ENCODE measurements at places on chromosomes 5 and 9.

GRCh38 chr9:114256827-114257328 lies 66.0 kb upstream of the ORM1 start:
- no peak for DNase-seq

DNA sequence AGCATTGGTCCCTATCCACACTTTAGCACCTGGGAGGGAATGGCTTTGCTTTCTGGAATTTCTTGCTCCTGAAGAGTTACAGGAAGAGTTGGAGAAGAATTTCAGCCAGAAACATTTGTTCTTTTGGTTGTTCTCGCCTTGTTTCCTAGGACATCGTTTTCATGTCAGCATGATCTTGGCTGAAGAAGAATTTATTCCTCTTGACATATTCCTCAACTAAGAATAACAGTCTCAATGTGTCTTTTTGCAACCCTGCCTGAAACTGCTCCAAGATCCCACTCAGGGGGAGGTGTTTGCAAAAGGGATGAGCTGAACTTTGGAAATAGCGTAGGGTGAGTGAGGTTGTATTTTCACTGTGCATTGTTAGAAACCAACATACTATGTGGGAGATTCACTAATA lies 26.1 kb downstream of the MAMDC2 start:
- no peak for DNase-seq

GRCh38 chr5:171989946-171990712 lies 16.3 kb downstream of the FBXW11 start:
- no peak for DNase-seq

GRCh38 chr5:32043105-32043504 lies 131.0 kb downstream of the GOLPH3 start:
- DNase-seq = no peak

GRCh38 chr5:24364711-24365110 lies 280.1 kb downstream of the CDH10 start:
- no peak for DNase-seq

DNA sequence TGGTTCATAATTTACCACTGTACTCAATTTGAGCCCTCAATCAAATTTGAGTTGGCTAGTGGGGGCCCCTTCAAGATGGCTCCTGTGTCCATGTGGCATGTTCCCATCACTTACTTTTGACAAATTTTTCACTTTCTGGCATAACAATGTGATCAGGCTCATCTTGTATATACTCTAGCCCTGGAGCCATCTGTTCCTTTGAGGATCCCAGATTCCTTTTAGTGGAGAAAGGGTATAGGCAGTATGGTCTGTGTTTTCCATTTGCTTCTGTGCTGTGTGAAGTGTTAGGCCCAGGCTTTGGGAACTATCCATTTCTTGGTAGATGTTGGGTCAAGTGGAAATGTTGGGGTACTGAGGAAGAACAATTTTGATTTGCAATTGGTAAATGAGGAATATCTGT lies 45.7 kb downstream of the SH3GL2 start:
- DNase-seq = peak; percentile 48

DNA sequence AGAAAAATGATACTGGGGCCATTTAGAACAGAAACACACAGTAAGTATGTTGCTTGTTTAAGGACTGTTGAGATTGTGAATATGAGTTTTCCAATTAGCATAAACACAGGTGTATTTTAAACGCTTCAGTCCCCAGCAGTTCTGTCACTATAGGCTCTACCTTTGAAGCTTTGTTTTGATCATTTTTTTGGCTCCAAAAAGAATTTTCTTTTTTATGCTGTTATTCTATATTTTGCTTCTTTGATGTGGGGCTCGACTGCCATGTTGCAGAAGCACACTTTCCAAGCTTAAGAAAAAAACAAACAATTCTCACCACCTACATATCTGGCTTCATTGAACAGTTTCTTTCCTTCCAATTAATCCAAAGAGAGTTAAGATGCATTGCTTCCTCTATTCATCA lies 131.0 kb upstream of the DMAC1 start:
- DNase-seq = no peak

DNA sequence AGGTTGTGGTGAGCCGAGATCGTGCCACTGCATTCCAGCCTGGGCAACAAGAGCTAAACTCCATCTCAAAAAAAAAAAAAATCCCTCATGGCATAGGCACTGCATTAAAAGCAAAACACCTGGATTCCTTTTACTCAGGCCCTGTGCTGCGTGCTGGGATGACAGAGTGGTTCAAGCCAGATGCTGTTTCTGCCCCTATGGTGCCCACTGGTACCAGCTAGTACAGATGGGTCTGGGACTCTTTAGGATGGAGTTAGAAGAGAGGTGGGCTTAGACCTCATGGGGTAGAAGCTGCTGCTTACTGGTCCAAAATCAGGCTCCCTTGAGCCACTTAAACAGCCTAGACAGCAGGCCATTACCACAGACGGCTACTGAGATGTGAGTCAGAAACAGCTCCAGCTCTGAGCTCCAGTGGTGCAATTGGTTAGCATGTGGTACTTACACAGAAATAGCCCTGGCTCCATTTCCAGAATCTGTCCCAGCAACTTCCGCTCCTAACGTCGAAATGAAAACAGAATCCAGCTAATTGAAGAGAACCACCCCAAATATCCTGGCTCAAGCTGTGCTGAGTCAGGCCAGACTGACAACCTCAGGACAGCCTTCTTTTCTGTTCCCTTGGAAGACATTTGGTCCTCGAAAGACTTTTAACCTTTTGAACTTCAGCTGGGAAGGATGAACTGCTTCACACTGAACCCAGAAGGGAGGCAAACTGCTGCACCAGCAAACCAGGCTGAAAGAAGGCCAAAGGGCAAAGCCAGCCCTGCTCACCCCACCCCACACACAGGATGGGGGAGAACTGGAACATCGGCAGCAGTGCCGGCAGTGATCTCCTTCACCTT lies 15.5 kb downstream of the C5orf15 start:
- DNase-seq = no peak

- no peak for DNase-seq
These were observed 3.2 kb downstream of the UBTD2 start for GRCh38 chr5:172280317-172280716.

DNA sequence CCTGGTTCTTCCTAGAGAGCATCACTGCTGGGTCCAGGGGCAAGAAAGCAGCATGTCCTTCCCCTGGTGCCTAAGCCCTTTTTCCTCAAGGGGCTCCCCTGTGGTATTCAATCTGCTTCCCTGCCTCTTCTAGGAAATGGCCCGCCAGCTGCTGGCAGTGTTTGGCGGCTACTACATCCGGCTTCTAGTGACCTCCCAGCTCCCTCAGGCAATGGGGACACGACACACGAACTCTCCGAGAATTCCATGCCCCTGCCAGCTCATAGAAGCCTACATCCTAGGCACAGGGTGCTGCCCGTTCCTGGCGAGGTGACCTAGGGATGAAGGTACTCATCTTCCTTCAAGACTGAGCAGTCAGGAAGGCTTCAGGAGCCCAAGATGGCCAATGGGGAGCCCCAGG lies 14.6 kb downstream of the TEX53 start:
- DNase-seq = no peak

GRCh38 chr5:149504677-149505076 lies 46.6 kb downstream of the CSNK1A1 start:
- DNase-seq = no peak

DNA sequence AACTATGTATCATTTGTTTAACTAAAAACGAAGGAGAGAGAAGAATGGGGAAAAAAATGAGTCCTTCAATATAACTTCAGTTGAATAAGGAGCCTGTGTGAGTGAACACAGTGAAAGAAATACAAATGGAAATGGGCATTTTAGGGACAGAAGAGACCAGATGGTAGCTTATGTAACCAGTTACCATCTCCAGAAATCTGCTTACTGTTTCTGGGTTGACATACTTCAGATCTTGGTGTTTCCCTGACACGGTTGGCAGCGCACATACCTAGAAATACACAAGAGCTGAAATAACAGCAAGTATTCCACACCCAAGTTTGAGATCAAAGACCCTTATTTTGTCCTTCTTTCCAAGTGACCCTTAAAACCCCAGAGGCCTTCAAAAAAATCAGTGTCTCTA lies 14.9 kb upstream of the GFRA3 start:
- no peak for DNase-seq

- no peak for DNase-seq
These were observed 978 bp upstream of the UBE2B start for GRCh38 chr5:134370311-134370870.

DNA sequence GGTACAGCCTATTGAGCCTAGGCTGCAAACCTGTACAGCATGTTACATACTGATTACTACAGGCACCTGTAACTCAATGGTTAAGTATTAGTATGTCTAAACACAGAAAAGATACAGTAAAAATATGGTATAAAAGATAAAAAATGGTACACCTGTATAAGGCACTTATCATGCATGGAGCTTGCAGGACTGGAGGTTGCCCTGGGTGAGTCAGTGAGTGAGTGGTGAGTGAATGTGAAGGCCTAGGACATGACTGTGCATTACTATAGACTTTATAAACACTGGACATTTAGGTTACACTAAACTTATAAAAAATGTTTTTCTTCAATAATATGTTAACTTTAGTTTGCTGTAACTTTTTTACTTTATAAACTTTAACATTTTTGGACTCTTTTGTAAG lies 171.3 kb downstream of the SLC28A3 start:
- DNase-seq = no peak

DNA sequence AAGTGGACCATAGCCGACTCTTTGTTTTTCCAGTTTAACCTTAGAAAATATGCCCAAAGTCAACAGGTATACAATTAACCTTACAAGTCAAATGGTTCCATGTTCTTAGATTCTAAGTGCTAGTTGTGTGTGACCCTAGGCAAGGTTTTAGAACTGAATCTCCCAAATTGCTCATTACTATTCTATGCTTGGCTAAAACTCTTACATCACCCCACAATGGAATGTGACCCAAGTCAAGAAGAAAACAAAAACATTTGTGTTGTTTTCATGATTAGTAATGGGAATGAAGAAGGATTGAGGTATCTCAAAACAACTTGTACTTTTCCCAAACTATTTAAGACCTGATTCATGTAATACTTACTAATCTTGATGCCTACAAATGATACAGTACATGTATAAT lies 159.2 kb downstream of the ARRDC3 start:
- no peak for DNase-seq

DNA sequence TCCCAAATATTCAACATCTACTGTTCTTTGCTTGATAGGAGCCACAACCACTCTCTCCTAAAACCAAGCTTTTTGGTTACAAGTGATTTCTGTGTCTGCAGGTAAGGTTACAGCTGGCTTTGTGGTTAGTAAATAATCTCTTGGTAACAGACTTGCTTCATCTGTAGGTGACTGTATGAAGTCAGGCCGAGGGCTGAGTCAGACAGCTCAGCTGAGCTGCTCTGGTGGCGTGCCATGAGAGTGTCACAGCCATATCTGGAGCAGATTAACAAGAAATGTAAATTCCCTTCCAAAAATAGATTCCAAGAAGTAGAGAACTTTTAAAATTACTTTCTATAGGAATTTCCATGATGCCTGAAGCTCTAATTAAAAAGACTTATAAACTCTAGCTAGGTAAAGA lies 23.7 kb upstream of the TAS2R1 start:
- no peak for DNase-seq

DNA sequence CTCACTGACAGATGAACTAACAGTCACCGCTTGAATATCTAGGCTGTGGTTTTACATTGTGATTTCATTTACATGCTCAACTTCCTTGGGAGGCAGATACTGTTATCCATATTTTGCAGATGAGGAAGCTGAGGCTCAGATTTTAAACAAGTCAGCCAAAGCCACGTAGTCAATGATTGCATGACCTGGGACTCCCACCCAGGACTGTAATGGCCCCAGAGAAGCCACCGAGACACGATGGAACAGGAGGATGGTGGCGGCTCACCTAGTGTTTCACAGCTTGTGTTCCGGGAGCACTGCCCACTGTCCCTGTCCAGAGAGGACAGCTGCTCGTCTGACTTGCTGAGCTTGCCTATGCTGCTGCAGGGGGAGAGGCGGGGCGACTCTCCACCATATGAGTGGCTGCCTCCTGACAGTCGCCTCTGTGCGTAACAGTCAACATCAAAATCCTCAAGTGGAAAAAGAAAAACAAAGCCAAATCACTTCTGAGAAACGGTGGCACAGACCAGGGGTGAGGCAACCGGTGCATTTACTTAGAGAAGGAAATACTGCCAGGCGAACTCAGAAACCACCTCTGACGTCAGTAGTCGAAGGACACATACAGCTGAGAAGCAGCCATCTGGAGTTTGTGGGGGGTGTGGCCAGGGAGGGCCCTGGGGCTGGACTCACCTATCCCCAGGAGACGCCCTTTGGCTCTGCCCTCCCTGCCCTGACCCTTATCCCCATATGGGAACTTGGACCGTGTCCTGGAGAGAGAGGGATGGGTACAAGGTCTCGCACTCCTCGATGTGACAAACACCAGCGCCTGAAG lies 82.5 kb downstream of the PRRT1B start:
- DNase-seq = peak; percentile 91

DNA sequence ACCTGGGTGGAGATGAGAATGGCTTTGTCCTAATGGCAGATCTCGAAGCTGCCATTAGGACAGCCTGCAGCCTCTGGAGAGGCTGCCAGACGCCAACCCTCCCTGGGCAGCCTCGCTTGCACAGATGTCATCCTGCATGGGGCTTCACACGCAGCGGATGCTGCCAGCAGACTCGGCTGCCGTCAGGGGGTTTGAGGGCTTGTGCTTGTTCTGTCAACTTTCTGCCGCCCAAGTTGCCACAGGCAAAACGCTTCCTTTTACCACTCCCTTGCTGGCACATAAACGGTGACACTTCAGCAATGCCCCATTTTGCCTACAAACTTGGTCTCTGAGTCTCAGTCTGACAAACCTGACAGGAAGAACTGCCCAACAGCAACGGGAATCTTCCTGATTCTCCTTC lies 24.7 kb downstream of the DAP start:
- peak; percentile 44 for DNase-seq

- DNase-seq = peak; percentile 7
These were observed 258.5 kb downstream of the AGTPBP1 start for GRCh38 chr9:85483208-85483607.

DNA sequence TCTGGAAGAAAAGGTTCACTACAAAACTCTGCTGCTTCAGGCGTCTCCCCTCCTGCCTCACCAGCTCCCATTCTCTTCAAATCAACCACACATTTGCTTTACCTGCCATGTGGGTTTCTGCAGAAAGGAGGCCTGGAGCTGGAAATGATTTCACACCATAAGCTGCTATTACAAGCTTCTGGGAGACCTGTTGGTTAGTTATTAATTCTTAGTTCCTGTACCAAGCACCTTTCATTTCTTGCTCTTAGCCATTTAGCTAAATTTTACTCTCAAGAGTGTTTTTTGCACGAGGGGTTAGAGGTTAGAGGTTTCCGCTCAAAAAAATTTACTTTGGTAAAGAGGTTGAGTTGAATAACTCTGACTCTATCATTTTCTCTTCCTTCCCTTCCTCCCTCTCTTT lies 70.3 kb downstream of the MAP1B start:
- no peak for DNase-seq

DNA sequence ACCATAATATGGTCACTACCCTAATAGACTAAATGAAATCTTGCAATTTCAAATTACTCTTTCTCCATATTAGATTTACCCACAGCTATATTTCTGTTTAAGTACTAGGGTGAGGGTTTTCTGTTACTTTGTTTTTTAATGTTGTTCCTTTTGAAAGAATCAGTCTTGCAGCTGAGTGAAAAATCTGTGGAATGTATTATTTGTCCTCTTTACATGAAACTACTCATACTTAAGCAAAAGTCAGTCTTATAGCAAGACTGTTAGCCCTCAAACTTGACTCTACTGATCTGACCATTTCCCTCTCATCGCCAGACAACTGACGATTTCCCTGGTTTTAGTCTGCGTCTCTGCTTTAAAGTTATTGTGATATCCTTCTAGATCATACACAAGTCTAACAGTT lies 84.0 kb downstream of the PIK3R1 start:
- DNase-seq = no peak

Measured in NCI-H2171 treated with DMSO at 0.1 percent for 48 hours (cell line).